Uterus (tissue), 4 donors: ENCODE measurements at places on chromosomes 12 and 14.

DNA sequence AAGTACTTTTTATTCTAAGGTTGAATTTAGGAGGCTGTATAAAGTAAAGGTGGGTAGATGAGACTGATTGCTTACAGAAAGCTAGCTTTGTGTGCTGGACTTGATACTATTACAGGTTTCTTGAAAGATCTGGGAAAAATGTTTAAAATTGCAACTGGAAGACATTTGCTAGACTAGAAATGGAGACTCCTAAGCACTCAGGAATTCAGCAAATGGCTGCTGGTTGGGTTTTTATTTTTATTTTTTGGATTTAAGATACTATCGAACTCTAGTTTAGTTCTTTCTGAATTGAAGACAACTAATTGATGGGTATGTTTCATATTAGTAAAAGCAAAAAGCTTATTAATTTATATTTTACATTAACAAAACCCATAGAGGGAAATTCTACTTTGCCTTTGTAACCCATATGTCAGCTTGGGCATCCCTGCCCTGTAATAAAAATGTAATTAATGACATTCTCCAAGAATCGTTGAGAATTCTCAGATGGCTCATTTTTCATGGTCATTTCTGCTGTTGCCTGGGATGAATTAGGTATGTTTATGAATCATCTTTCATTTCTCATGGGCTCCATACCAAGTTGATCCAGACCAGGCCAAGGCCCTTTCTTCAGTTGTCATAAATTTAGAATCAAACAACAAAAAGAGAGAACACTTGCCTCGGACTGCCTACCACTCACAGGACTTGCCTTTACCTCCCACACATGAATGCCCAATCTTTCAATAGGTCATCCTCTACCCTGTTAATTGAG, 102.1 kb downstream of the ERGIC2 start:
- no peaks in the 10 kb centered on the region for H3K4me1 ChIP-seq
- H3K4me3 ChIP-seq: no peak overlapping the region
- DNase-seq: no peak
- H3K36me3 ChIP-seq: no peaks in the 10 kb centered on the region
- H3K27me3 ChIP-seq: no peaks in the 10 kb centered on the region

GRCh38 chr14:93184391-93185348, at the start of the genes LYSET and MOAP1:
TSS of gene LYSET (plus strand) at chr14:93185317. CDS start at chr14:93185406, 89 bp downstream.
TSS of gene MOAP1 (minus strand) at chr14:93184897. CDS start at chr14:93184242, 655 bp downstream.
- no peaks in the 10 kb centered on the region for H3K36me3 ChIP-seq
- H3K27me3 ChIP-seq: no peaks in the 10 kb centered on the region
- DNase-seq: peak; percentile 83
- peak within 1 kb of the TSS; percentile 88 for H3K27ac ChIP-seq

DNA sequence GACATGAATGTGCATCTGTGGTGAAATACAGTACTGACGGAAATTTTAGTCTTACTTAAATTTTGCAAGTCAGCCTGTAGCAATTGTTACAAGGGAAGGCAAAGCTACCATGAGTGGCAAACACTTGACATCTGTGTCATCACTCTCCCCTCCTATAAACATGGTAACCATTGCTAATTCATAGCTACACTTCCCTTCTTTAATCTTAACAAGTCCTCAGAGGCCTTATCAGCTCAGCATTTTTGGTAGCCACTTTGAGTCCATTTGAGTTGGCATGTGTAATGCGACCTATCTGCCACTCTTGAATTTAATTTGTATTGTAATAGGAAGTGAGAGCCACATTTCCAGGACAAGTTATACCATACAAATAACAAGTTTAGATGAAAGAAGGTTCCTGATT, 218.1 kb downstream of the RMST start:
- H3K4me3 ChIP-seq: no peak overlapping the region
- H3K27me3 ChIP-seq: no peaks in the 10 kb centered on the region
- no peak for DNase-seq
- H3K4me1 ChIP-seq: no peaks in the 10 kb centered on the region
- no peak overlapping the region for H3K27ac ChIP-seq
- H3K36me3 ChIP-seq: no peaks in the 10 kb centered on the region

- no peaks in the 10 kb centered on the region for H3K36me3 ChIP-seq
- DNase-seq: no peak
- H3K4me1 ChIP-seq: peaks cover 16% of the 10 kb centered on the region
- H3K4me3 ChIP-seq: no peak overlapping the region
Measured at GRCh38 chr14:100566119-100566518, 21.1 kb downstream of the BEGAIN start.

DNA sequence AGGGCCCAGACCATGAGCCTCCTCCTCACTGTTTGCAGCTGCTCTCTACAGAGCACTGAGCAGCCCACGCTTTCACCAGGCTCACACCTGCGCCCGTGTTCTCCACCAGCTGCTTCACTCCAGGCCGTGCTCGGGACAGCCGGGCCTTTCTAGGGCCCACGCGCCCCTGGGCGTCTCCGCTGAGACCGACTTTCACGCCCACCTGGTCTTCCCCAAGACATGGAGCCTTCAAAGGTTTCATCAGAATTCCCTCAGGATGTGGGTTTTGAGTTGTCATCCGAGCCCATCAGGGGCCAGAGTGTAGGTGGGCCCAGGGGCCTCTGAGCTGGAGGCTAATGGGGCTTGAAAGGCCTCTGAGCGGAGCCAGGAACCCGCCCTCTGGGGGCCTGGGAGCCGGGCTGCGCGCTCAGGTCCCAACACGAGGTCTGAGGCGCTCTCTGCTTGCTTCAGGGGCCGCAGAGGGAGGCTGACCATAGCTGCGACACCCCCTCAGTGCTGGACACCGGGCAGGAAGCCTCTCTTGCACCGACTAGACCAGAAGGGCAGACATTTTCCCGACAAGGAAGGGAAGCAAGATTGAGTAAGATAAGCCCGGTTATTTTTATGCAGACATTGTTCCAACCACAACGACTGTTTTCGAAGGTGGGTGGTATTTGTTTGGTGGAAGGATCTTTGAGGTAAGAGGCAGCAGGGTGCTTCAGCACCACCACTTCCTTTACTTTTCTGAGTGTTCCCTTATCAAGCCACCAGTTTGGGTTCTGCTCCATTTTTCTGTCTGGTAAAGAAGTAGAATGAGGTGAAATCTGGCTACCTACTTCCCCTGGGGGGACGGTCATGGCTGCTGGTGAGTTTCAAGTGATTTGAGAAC, 125.0 kb upstream of the FUT8 start:
- H3K27me3 ChIP-seq: no peaks in the 10 kb centered on the region
- no peaks in the 10 kb centered on the region for H3K4me1 ChIP-seq
- H3K27ac ChIP-seq: no peak overlapping the region
- no peak for DNase-seq
- H3K4me3 ChIP-seq: no peak overlapping the region

DNA sequence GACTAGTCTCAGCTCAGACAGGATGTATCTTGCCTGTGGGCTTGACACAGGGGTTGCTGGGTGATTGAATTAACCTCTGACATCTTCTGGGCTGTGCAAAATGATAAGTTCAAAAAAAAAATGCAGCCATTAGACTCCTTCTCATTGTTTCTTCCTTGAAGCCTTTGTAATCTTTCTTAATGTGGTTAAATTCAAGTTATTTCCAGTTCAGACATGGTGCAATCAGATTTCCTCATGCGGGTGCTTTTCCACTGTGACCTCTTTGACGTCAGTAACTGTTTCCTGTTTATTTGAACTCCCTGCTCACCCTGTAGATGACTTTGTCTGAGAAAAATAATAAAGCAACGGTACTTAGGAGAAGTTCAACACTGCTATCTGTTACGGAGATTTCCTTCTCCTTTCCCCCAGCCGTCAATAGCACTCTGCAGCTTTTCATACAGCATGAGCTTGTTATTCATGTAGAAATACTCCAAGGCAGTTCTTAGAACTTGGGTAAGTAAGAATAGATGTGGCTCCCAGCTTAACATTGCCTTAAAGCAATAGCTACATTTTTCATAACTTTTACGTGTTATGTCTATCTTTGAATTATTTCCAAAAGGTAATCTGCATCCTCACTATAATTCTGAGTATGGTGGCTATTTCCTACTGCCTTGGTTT, 155.5 kb downstream of the PRKCH start:
- peak overlapping the region; percentile 72 for H3K27ac ChIP-seq
- no peaks in the 10 kb centered on the region for H3K27me3 ChIP-seq
- no peaks in the 10 kb centered on the region for H3K4me1 ChIP-seq
- peak; percentile 65 for DNase-seq
- no peaks in the 10 kb centered on the region for H3K36me3 ChIP-seq

- peaks cover 4% of the 10 kb centered on the region for H3K4me1 ChIP-seq
- no peak overlapping the region for H3K4me3 ChIP-seq
- H3K27ac ChIP-seq: peak overlapping the region; percentile 69
- no peak for DNase-seq
- H3K27me3 ChIP-seq: no peaks in the 10 kb centered on the region
- H3K36me3 ChIP-seq: no peaks in the 10 kb centered on the region
Measured at GRCh38 chr12:113239288-113239771, 18.1 kb downstream of the TPCN1 start.

DNA sequence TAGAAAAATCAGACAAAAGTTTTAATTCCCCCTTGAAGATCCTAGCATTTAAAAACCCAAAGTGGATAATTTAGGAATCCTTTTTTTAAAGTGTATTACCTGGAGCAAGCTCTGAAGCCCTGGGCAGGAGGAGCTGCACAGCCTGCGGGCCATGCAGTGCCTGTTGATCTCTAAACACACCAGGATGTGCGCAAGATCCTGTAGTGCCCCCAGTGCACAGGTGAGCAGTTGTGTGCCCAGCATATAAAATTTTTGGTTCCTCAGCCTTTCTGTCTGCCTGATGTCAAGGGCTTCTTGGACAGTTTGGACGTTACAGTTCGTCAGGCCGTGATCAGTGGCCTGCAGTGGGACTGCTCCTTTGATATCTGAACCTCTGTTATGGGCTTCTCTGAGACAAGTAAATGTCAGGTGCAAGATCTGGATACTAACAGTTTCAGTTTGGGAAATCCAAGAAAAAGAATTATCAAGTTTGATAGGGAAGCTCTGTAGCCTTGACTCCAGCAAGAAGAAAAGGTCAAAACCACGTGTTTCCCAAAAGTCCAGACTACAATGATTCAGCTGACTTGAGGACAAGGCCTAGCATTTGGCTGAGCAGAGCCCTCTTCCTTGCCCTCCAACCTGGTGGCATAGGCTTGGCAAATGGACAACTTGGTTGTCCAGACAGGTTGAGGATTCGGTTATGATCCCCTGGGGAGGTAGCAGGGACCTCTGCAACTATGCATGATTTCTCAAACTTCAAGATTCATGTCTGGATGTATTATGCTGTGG, 1.0 kb downstream of the ATXN7L3B start:
- H3K27me3 ChIP-seq: no peaks in the 10 kb centered on the region
- no peak for DNase-seq
- no peaks in the 10 kb centered on the region for H3K36me3 ChIP-seq
- H3K4me3 ChIP-seq: peak overlapping the region; percentile 83
- H3K27ac ChIP-seq: peak overlapping the region; percentile 93
